ENCODE measurements at places on chromosomes 7 and 10.
A peak's percentile ranks its signal among the peaks of the same experiment; 100 is the strongest.

DNA sequence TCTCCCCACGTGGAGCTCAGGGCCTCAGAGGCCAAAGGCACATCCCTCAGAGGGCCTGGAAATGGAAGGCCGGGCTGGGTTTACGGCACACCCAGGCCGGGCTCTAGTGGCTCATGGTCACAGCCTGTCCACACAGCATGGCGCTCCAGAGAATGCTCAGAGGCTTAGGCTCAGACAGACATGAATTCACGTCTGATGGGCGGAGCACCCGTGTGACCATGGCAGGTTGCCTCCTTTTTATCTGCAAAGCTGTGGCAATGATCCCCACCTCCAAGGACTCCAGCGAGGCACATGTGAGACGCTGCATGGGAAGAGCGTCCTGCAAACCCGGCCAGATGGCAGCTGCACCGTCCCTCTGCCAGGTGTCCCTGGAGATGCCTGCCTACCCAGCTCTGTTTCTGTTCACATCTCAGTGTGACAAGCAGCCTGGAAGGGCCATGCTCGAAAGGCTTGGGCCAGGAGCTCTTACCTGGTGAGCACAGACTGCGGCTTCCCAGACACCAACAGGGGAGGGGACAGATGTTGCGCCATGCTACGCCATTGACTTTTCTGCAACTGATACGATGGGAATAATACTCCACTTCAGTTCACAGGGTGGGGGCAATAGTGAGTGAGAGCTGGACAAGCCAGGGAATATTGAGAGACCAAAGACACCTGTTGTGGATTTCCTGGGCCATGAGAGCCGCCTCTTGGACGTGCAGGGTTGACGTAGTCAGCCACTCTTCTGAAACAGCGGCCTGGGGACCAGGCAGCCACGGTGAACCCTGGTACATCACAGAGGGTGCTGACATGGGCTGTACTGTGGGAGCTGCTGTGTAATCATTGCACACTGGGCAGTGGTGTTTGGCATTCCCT lies 34.4 kb upstream of the FAM20C start:
- DNase-seq, result peak; percentile 84

GRCh38 chr7:4659551-4660286 lies 22.4 kb upstream of the FOXK1 start:
- no peak for DNase-seq

- no peak for DNase-seq
Measured at GRCh38 chr10:112345743-112346142, 28.2 kb upstream of the ACSL5 start.

- DNase-seq, result no peak
Measured at GRCh38 chr7:86991093-86991769, 68.2 kb downstream of the ELAPOR2 start.

DNA sequence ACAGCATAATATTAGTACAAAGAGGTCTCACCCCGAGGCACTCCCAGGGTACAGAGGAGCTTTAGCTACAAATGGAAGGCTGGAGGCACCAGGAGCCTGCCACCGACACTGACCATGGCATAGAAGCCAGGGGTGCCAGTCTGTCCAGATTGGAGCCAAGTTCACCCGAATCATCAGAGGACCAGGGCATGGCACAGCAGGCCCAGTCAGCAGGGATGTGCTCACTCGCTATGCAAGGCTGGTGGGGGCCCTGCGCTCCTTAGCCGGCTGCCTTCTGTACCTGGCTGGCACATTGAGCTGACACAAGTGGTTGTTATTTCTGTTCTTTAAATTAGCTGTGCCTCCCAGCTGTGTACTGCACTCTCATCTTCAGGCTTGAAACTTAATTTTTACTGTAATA lies 149.3 kb downstream of the TCERG1L start:
- no peak for DNase-seq

GRCh38 chr7:103148994-103149807 lies at the start of gene NAPEPLD:
Gene NAPEPLD (minus strand): TSS chr7:103149099. CDS start chr7:103128776, 20,323 bp downstream.
- DNase-seq, result peak; percentile 94

- DNase-seq, result peak; percentile 49
Measured at GRCh38 chr7:4479367-4480039, 202.6 kb upstream of the FOXK1 start.

DNA sequence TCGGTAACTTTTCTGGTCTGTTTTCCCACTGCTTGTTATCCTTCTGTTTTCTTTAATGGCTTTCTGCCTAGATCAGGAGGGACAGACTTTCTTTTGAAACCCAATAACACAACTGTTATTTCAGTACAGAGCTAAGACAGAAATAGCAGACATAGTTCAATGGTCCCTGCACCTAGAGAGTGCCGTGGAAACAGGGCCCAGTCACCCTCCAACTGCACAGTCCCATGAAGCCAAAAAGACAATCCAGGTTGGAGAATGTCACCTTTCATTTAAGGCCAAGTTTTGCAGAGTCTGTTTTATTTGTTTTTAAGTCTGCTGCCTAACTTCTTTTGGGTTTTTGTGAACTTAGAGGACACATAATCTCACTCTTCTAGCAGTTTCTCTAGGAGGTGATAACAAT lies 2.5 kb downstream of the AIMP2 start:
- no peak for DNase-seq

DNA sequence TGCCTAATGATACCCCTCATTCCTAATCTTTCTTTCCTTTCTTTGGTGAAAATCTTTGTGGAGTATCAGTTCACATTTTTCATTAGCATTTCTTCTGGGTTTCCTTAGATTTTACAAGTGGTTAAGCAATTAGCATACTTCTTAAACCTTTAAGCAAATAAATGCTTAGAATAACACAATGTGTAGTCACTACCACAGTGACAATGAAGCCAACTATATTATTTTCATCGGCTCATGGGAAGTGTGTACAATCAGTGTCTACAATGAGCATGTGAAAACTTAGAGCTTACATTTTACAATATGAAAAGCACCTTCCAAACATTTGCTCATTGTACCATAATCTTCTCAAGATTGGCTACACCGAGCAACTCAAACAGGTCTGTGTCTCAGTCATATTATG lies 176.2 kb upstream of the PLXNA4 start:
- DNase-seq, result no peak

- no peak for DNase-seq
Measured at GRCh38 chr7:130417213-130417612, 23.6 kb downstream of the CEP41 start.

- peak; percentile 95 for DNase-seq
Measured at GRCh38 chr10:106705681-106706100, 458.8 kb downstream of the SORCS1 start.

GRCh38 chr10:122617476-122618270 lies 57.1 kb downstream of the DMBT1 start:
- DNase-seq, result no peak

GRCh38 chr10:73875139-73875475 lies 752 bp upstream of the CAMK2G start:
- DNase-seq, result no peak

- DNase-seq, result no peak
Measured at GRCh38 chr10:45429790-45430189, 55.8 kb downstream of the ALOX5 start.

DNA sequence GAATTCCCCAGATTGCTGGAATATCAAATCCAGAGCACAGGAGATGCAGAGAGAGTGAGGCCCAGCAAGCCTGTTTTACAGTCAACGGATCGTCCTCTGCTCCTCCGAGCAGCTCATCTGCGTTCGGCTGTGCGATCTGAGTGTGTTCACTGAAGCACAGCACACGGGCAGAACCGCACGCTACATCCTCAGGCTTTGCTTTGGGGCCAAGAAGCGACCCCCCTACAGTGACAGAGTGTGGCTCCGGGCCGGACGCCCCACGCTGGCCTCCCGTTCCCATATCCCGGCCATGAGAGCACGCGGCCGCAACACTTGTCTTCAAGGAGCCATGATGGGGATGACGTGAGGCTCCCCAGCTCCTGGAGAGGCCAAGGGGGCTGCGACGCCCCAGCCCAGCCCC lies 431.4 kb downstream of the DNAJB6 start:
- DNase-seq, result no peak

DNA sequence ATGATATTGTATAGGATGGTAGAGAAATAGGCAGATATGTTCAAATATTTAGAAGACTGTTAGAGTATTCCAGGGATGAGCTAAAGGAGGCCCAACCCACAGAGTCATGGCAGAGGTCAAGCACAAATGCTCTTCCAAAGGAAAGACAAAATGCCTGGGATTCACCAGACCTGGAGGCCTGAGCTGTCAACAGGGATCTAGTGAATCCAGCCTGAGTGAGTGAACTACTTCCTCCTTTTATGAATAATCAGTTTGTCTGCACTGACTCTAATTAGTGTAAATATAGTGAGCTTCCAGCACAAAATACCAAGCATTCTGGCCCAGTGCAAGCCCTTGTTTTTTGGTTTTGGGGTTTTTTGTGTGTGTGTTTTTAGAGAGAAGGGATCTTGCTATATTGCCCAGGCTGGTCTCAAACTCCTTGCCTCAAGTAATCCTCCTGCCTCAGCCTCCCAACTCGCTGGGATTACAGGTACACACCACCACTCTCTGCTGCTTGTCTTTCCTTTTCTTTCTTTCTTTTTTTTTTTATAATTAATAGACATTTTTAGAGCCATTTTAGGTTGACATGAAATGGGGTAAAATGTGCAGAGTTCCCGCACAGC lies 244.4 kb downstream of the SKIDA1 start:
- no peak for DNase-seq

DNA sequence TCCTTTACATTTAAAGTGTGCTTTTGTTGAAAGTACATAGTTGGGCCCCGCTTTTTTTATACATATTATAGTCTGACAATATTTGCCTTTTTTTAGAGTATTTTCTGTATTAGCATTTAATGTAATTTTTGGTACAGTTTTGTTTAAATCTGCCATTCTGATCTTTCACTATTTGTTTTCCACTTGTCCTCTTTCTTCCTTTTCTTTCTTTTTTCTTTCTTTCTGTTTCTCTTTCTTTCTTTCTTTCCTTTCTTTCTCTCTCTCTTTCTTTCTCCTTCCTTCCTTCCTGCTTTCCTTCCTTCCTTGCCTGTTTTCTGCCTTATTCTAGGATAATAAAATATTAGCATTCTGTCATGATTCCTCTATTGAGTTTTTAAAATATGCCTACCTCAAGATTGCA lies 9.5 kb downstream of the LIPK start:
- no peak for DNase-seq

- no peak for DNase-seq
Measured at GRCh38 chr7:106048706-106049020, 63.4 kb downstream of the SYPL1 start.

DNA sequence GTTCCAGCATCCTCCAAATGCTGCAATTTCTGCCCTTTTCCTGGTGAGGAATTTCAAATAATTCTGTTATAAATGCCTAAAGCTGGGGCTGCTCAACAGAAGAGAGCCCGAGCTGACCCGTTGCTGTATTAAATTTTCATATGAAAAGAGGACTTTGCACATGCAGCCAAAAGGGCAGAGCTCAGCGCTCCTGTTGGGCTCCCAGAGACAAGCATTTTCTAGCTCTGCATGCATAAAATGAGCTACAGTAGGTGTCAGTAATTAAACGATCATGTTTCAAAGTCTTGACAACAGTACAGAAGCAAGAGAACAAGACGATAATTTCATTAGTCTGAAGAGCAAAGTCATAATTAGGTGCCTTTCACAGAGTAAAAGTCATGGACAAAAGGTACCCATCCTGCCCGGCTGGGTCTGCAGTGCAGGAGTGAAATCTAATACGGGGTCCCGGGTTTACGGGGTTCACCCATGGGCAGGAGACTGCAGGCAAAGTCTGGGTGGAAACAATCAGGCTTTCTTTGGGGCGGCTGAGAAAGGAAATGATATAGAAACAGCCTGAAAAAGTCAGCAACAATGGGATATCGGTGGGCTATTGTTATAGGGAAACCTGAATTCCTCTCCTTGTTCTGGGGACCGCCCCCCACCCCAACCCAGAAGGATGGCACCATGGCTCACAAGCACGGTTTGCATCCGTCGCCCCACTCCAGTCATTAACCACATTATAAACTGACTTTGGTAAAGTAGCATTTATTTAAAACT lies 66.0 kb downstream of the EBF3 start:
- no peak for DNase-seq

- DNase-seq, result no peak
Measured at GRCh38 chr7:30791114-30791513, 19.9 kb downstream of the MINDY4 start.

DNA sequence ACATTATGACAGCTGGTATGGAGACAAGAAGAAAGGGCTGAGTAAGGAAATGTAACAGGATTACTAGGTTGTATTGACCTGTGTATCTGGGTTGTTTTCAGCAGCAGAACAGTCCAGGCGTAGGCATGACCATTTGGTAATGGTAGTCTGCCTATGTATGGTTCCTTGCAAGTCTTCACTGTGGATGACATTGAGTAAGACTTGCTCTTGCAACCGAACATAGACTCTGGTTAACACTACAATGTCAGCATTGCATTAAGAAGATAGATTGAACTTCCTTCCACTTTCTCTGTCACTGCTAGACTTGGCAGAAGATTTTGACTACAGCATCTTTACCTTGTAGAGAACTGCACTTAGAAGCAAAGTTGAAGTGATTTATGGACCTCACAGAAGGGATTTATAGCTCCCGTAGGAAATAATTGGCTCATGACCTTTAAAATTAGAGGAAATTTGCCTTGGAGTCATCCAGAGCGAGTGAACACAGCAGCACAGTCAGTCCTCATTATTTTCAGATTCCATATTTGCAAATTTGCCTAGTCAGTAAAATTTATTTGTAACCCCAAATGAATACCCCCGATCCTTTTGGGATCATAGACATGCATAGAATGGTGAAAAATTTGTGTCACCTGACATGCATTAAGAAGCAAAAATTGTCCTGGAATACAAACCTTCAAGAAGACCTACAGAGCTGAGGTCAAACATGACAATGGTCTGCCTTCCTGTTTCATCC lies 79.6 kb upstream of the STRIP2 start:
- DNase-seq, result no peak

GRCh38 chr10:113133497-113134115 lies 183.6 kb downstream of the TCF7L2 start:
- peak; percentile 70 for DNase-seq

- DNase-seq, result no peak
Measured at GRCh38 chr10:69153227-69153626, 26.8 kb upstream of the SUPV3L1 start.

DNA sequence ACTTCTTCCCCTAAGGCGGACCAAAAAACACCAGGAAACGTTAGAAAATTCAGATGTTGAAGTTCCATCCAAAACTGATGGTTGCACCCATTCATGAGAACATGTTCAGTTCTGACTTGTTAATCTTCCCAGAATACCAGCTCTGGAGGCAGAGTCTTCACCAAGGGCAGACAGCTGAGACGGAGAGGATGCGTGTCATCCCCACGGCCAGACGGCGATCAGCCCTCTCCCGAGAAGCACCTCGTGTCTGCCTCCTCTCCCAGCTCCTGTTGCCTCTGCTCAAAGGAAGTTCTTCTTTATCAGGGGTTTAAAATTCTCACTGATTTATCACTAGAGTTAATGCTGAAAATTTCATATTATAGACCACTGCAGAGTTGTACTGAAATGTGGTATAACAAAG lies 269.7 kb downstream of the ZMYND11 start:
- no peak for DNase-seq

DNA sequence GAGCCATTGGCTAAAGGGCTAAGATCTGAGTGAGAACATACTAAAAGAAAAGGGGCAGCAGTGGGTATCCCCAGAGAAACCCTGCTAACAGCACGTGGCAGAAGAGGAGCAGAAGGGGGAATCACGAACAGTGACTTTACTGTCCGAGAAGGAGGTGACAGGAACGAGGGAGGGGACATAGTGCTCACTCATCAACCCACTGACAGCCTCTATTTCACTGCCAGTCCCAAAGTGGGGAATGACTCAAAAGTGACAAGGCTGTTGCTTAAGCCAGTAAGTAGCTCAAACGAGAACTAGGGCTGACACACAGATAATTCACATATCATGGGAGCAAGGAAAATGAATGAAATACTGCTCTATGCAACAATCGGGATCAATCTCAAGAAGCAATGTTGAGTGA lies 92.7 kb downstream of the RSU1 start:
- DNase-seq, result no peak

Data from tongue (tissue), 3 donors.